ENCODE measurements at places on chromosomes 1 and 21.

- DNase-seq: no peak
These were observed 191.9 kb downstream of the RRAGC start for GRCh38 chr1:38667626-38668025.

DNA sequence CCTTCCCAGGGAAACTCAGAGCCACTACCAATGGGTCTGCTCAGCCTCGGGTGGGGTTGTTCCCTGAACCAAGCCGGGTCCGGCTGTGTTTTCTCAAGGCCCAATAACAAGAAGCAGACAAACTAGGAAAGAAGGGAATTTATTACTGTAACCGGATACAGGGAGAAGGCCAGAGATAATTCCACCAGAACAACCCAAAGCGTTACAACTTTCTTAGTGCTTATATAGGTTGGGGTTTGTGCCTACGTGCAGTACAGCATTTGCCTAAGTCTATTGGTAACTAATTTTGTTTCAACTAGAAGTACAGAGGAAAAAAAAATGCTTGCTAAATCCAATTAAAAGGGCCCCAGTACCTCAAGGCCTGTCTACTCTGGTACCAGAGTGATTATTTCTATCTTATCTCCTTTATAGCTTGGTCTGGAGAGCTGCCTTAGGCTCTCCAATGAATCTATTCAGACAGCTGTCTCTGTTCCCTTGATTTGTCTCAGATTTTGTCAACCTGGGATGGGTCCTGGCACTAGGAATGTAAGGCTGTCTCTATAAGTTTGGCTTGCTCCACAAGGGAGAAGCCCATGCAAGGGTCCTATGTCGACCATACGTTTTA is 57.3 kb upstream of the CCDC190 start:
- no peak for DNase-seq

- DNase-seq: no peak
These were observed 143.9 kb downstream of the PHTF1 start for GRCh38 chr1:113615425-113615824.

- DNase-seq: no peak
These were observed 110.5 kb upstream of the CDC42BPA start for GRCh38 chr1:227428803-227429202.
